GM12878 (cell line): ENCODE measurements at places on chromosomes 12 and 14.
A peak's percentile ranks its signal among the peaks of the same experiment; 100 is the strongest.

DNA sequence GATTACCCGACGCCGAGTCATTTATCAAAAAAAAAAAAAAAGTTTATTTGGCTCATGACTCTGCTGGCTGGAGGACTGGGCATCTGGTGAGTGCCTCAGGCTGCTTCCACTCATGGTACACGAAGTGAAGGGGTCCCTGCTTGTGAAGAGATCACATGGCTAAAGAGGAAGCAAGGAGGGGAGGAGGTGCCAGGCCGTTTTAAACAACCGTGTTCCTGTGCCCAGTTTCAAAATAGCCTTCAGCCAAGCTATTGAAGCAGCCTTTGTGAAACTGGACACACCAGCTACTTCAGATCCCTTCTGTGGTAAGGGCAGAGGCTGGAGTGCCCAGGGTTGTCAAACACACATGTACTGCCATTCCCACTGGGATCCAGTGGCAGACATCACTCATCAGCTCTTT, 7.6 kb downstream of the POP5 start:
- DNase-seq = no peak

GRCh38 chr12:88194868-88195267, 52.8 kb downstream of the TMTC3 start:
- no peak for DNase-seq

DNA sequence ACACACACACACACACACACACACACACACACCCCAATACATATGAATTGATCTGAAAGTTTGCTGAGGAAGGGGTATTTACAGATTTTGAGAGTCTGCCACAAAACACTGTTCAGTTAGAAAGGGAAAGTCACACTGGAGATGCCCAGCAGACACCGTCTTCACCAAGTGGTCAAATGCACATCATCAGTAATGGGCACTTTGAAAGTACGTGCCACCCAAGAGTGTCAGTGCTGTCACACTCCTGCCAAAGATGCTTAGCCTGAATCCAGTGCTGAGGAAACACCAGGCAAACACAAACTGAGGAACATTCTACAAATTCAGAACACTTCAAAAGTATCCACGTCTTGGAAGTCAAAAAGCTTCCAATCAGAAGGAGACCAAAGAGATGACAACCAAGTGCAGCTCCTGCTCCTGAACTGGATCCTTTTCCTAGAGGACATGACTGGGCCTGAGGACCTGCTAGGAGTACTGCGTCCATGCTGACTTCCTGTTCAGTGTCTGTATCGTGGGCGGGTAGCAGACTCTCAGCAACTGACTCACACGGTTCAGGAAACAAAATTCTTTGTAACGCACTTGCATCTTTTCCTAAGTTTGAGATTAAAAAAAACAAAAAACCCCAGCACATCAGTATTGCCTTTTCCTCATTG, 18.6 kb downstream of the PSMC1 start:
- no peak for DNase-seq

DNA sequence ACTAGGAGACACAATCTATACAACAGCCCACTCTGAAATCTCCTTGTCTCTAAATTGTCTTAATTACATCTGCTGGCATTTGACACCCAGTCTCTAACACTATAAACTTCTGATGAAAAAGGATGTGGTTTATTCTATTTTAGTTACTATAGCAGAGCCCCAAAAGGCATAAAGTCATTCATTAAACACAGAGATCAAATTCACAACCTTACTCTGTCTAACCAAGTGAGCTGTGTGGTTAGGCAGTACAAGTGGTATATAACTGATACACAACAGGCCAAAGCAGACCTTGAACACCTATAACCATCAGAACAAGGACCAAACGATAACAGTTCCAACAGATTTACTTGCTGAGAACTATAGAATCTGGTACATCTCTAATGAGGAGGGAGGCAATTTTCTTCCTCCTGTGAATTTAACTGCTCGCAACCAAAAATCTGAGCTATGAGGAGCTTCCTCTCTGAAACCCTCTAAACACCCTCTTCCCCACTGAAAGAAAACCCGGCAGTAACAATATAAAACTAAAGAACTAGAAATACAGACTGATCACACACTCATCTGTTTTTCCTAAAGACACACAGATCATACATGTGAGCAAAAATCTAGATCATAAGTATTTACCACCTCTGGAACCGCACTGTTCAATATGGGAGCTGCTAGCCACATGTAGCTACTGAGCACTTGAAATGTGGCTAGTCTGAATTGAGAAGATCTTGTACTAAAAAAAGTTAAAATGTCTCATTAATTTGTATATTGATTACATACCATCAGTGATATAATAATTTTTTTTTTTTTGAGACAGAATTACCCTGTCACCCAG, 17.7 kb downstream of the SPPL3 start:
- DNase-seq = peak; percentile 68

DNA sequence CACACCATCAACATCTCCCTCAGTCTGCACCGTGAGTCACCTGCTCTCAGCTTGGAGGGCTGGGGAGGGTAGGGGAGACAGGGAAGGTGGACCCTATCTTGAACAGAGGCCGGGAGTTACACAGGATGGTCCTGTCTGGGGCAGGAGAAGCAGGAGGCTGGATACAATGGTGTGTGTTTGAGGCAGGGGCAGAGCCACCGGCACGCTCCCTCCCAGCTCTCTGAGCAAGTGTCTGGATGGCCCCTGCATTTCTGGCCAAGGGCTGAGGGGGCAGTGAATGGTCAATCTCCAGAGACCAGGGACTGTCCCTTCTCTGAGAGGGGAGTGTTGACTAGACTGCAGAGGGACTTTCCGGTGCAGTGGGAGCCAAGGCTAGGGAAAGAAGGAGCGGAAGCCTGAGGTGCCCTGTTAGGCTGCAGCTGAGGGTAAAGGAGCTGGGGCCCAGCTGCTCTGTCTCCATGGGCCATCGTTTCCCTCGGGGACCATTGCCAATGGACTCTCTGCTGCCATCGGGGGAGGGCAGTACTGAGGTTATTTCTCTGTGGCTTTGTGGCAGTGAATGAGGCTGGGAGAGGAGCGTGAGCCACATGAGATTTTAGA, 1.9 kb downstream of the LRP1-AS start:
- no peak for DNase-seq

GRCh38 chr12:115233891-115234543, 550.0 kb upstream of the TBX3 start:
- DNase-seq = no peak

GRCh38 chr12:56632701-56633467, 2.8 kb upstream of the BAZ2A start:
- no peak for DNase-seq

DNA sequence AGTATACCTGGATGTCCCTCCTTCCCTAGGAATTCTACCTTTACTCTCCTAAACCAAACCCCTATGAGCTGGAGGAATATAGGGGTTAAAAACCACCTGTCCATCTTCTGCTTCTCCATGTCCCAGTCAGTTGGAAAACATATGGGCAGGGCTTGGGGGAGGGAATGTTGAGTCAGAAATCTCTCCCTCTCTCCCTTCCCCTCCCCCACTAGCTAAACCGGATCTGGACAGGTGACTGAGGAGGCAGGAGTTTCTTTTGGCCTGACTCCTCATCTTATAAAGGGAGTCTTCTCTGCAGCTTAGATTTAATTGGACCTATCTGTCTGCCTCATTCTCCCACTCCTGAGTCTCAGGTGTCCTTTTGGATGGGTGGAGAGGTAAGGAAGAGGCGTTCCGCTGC, 6.1 kb downstream of the ERBB3 start:
- no peak for DNase-seq

- no peak for DNase-seq
Measured at GRCh38 chr12:132413931-132414588, 75.9 kb upstream of the FBRSL1 start.

- no peak for DNase-seq
Measured at GRCh38 chr12:3896356-3896755, 23.2 kb upstream of the PARP11 start.

- DNase-seq = no peak
Measured at GRCh38 chr14:60956202-60956601, 24.7 kb downstream of the TRMT5 start.

- no peak for DNase-seq
Measured at GRCh38 chr12:2992724-2993123, 33.5 kb downstream of the TEAD4 start.

DNA sequence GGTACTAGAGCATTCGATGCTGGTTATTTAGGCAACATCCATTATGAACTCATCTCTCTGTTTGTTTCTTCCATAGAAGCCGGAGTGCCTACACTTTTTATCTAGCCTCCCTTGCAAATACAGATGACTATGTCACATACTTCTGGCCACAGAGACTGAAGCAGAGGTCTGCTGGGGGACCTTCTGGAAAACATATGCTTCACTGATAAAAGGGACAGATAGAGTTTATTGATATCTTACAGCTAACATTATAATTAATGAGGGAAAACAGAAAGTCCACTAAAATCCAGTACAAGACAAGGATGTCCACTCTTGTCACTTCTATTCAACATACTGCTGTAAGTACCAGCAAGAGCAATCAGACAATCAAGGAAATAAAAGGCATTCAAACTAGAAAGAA, 104.3 kb upstream of the FAR2 start:
- DNase-seq = no peak

GRCh38 chr12:56257491-56258067, 605 bp downstream of the ANKRD52 start:
- DNase-seq = no peak

DNA sequence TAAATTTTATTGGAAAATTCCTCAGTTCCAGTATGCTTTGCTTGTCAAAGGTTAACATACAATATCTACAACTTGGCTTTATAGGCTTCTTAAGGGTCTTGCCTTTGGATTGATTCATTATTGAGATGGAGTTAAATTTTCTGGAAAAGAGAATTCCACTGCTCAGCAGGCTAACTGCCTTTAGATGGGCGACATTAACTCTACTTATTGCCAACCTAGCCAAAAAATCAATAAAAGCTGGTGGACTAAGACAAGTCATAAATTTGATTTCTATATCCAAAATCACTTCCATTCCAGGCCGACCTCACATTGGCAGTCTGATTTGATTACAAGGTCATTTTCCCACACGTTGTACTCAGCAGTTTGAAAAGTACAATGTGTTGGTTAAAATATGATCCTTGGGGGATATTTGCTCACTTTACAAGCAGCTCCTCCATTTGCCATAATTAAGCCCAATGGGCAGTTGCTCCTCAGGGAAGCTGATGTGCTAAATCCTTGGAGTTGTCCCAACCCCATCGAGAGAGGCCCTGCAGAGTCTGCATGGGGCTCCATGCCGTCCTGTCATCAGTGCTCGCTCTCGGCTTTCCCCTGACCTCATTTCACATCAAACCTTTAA, 36.1 kb upstream of the CRY1 start:
- no peak for DNase-seq

- DNase-seq = no peak
Measured at GRCh38 chr14:86279405-86279804, 749.5 kb downstream of the FLRT2 start.

- no peak for DNase-seq
Measured at GRCh38 chr12:79983492-79983891, 48.6 kb upstream of the PPP1R12A start.

DNA sequence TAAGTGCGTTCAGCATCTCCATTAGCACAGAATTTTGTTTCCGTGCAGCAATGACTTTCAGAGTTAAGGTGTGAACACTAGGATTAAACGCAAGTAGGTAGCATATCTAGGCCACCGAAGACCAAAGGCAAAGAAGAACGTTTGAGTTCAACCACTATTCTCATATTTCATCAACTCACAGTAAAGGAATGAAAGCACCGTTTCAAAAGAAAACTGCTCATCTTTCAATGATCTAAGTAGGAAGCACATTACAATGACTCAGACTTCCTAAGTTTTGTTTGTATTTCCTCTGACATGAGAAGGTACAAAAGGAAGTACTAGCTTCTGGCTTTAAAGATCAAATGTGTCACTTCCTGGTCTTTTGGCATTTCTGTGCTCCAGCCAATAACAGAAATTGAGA, 57.6 kb downstream of the ACADS start:
- no peak for DNase-seq

- DNase-seq = no peak
Measured at GRCh38 chr12:61138415-61138759, 1121.8 kb upstream of the USP15 start.

- no peak for DNase-seq
Measured at GRCh38 chr14:102370305-102370809, 7.6 kb downstream of the TECPR2 start.

DNA sequence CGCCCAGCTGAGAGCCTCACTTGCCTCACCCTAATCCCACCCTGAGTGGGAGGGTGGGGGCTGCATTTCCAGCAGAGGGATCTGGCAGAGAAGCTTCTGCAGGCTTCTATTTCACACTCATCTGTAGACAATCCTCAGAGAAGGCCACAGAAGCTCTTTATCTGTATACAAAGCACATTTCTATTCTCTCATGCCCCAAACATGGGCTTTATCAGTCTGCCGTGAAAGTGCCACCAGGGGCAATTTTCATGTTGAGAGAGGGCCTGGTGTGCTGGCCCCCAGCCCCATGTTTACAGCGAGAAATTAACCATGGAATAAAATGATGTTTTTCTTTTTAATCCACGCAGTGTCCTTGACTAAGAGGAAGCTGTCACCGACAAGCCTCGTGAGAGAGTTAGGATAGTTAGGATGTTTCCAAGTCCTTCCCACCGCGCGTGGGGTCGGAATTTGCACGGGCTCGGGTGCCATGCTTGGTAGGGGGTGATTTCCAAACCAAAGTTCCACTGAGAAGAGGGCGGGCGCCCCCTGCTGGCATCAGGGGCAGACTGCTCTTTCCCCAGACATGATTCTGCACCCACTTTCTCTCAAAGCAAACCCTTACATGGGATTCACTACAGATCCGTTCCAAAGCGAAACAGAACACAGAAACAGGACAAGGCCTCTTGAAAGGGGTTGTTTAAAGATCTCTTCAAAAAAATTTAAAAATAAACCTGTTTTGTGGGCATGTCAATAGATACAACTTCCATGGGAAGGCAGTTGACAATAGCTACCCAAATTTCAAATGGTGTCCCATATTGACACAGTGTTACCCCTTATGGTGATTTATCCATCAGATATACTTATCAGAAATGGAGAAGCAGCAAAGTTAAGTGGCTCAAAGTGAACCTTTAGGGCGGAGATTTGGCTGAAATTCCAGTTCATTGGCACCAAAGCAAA, 19.4 kb downstream of the BDKRB1 start:
- DNase-seq = peak; percentile 7

DNA sequence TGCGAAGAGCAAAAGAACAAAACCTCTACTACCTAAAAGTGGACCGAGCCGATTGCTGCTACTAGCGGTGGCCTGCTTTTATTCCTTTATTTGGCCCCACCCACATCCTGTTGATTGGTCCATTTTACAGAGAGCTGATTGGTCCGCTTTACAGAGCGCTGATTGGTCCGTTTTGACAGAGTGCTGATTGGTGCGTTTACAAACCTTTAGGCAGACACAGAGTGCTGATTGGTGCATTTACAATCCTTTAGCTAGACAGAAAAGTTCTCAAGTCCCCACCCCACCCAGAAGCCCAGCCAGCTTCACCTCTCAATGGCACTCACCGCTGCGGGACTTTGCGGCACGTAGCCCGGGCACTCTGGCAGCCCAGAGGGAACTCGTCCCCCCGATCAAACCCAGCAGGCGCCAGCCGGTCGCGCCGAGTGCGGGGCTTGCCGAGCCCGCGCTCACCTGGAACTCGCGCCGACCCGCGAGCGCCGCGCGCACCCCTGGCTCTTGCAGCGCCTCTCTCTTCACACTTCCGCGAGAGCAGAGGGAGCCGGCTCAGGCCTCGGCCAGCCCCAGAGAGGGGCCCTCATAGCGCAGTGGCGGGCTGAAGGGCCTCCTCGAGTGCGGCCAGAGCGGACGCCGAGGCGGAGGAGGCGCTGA, 8.7 kb upstream of the FGD4 start:
- no peak for DNase-seq

GRCh38 chr12:66003951-66004350, 126.6 kb downstream of the LLPH start:
- DNase-seq = no peak

GRCh38 chr12:121776190-121777098, 17.0 kb downstream of the RHOF start:
- DNase-seq = no peak
